ENCODE measurements at places on chromosomes 7 and 10.

GRCh38 chr7:68511281-68511680 is 1087.0 kb upstream of the AUTS2 start:
- DNase-seq: no peak

DNA sequence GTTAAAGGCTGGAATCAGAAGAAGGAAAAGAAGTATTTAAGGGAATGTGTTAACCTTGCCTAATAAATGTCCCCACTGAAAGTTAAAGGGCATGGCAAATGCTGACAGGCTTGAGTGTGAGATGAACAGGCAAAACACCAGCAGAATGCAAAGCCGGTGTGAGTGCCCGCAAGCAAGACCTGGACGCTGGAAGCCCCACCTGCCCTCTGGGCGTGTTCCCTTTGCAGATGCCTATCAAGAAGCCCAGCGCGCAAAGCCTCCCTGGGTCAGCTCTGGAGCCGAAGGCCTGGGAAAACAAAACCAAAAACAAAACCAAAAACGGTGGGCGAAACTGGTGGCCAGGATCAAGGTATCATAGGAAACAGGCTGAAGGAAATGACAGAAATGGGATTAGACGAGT is 200.3 kb downstream of the SFMBT2 start:
- DNase-seq: no peak

- no peak for DNase-seq
Observed at GRCh38 chr7:150900675-150901074, 48.4 kb downstream of the AOC1 start.

- no peak for DNase-seq
Observed at GRCh38 chr10:550665-551372, 138.6 kb downstream of the DIP2C start.

GRCh38 chr10:79380946-79381721 is 33.9 kb downstream of the PPIF start:
- DNase-seq: no peak

- no peak for DNase-seq
Observed at GRCh38 chr10:62244088-62244487, 24.6 kb downstream of the RTKN2 start.

GRCh38 chr10:80487791-80488538 is 33.9 kb downstream of the TSPAN14 start:
- DNase-seq: peak; percentile 78

DNA sequence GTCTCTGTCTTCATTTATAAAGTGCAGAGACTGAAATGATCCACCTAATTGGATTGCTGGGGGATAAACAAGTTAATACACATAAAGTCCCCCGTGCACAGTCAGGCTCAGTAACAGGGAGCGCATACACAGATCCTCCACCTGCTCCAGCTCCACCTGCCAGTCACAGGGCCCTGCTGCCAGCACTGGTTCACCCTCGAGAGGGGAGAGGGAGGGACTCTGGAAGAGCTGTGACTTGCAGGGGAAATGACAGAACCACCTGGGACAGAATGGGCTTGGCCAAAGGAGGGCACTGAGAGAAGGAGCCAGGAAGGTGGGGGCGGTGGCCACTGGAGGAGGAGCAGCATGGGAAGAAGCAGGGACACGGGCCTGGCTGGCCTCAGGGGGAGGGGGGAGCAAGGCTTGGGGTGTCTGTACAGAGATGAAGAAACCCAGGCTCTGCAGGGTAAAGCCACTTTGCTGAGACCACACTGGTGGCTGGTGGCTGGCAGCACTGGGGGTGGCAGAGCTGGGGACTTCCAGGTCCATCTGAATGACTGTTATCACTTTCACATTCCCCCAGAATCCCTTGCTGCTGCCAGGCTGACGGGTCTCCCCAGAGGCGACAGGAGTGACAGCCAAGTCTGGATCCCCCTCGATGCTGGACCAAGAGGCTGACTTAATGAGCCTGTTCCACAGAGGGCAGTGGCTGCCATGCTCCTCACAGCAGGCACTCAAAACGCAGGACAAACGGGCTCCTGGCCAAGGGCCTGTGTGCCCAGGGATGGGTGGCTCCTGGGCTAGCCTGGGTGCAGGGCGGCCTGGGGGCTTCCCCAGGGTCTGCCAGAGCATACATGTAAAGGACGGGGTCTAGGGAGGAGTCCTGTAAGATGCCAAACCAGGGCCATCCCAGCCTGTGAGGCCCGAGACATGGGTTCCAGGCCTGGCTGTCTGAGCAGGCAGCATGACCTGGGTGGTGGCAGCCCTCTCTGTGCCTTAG is 151.1 kb downstream of the SH3PXD2A start:
- DNase-seq: no peak

- DNase-seq: no peak
Observed at GRCh38 chr10:69681436-69681835, 51.4 kb downstream of the FAM241B start.

GRCh38 chr7:134932707-134933370 is 53.5 kb upstream of the AGBL3 start:
- no peak for DNase-seq

- peak; percentile 55 for DNase-seq
Observed at GRCh38 chr10:88830643-88831268, 20.9 kb downstream of the ANKRD22 start.

DNA sequence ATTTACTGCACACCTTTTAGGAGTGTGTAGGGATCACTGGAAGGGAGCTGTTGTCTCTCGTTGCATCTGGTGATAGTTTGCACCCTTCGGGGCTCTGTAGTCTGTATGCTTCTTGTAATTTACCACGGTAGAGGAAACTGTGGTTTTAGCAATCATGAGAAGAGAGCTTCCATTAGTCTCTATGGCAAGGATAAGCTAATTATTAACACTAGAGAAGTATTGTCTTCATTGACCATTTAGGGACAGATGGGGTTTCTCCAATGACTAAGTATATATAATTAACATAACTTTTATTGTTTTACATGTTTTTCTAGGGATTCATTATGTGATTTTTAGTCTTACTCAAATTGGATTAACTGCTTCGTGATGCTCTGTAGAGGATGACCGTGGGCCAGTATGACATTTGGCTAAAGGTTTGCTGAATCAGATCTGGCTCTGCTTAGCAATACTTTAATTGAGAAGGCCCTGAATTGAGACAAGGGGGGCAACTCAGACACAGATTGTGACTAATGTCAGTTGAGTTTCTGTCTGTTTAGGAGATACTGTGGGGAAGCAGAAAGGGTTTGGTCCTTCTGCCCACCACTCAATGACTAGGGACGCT is 8.7 kb downstream of the SLC18A2 start:
- no peak for DNase-seq

GRCh38 chr7:131222171-131222570 is 105.5 kb upstream of the MKLN1 start:
- no peak for DNase-seq

DNA sequence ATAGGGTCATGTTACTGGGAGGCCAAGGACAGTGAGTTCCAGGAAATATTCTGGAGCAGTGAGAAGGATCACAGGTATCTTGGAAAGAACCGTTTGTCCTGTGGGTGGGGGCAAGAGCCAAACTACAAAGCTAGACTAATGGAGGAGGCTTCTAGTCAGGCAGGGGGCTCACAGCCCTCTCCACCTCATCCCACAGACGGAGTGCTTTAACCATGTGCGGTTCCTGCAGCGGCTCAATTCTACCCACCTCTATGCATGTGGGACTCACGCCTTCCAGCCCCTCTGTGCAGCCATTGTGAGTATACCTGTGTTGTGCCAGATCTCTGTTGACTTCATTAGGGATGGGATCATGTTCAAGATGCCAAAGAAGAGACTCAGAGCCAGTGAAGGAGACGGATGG is 8.1 kb downstream of the SEMA4G start:
- no peak for DNase-seq

DNA sequence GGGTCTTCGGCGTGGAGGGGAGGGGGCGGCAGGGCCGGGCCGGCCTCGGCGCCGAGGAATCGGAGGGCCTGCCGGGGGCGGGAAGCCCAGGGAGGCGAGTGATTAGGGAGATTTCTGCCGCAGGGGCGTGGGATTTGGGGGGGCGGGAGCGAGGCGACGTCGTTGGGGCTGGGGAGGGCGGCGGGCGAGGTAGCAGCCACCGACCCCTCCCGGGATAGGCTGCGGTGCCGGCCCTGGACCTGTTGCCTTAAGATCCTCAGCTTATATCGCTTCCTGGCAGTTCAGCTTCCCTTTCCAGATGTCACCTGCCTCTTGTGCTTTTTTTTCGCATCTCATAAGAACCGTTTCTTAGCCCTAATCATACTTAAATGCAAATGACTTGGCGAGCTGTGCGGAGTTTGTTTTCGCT is 655 bp downstream of the LMTK2 start:
- DNase-seq: peak; percentile 11

DNA sequence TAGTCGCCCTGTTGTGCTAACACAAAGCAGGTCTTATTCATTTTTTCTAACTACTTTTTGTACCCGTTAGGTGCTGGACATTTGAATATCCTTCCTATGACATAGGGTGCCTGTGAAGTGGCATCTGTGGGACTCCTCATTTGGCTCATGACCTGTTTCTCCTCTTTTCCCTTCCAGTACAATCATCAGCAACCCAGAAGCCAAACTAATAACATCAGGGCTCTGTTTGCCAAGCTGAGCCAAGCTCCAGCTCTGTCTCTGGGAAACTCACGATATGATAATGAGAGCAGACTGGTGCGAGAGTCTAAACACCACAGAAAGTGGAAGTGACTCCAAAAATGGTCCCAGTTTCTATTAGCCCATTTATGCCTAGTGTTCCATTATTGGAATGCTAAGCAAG is 92.0 kb downstream of the SVIL start:
- DNase-seq: no peak

GRCh38 chr7:41104631-41105030 is 598.3 kb downstream of the INHBA start:
- DNase-seq: no peak

DNA sequence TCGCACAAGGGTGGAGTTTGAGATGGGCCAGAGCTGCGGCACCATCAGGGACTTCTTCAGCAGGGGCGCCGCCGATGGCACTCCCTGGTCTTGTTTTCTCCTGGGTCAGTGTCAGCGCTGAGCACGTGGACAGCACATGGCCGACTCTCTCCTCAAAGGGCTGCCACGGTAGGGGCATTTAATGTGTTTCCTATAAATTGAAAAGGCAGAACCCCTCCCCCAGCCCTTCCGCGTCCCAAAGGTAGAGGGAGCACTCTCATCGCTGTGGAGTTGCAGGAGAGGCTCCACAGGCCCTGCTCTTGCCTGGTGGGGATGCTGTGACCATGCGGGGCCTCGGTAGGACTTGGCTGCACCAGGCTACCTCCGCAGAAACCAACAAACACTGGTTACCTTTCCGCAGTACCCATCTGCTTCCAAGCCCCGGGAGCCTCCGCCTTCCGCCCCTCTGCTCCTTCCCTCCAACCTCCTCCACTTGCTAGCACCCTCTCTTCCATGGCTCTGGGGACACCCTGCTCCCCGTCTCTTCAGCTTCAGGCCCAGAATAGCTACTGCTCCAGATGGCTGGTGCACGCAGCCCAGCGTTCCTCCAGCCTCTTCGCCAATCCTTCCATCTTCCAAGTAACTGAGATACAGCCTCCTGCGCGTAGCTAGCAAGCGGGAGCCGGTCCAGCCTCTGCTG is 166.3 kb upstream of the ADCY1 start:
- DNase-seq: no peak

DNA sequence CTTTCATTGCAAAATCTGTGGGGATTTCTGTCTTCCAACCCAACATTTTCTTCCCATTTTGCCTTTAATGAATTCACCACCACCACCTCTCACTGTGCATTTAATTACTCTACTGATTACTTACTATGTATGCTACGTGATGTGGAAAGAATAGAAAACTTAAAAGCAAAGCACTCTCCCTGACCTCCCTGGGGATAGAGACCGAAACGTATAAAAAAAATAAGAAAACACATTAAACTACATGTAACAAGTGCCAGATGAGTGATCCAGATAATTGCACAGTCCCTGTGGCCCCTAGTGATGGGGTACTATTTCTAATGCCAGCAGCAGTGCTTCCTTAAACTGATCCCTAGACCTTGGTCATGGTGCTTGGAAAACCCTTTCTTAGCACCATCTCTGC is 478.4 kb downstream of the NRG3 start:
- no peak for DNase-seq

DNA sequence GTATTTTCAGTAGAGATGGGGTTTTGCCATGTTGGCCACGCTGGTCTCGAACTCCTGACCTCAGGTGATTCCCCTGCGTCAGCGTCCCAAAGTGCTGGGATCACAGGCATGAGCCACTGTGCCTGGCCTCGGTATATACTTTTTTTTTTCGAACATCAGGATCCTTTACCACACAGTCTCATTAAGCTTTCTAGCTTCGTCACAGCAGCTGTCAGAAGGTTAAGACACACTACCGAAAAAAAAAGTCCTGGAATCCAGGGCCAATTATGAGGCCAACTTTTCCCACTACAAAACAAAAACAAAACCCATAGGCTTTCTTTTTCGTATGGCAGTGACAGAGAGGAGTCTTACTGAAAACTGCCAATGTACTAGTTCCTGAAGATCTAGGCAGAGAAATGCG is 30.7 kb downstream of the ZC3HC1 start:
- no peak for DNase-seq

DNA sequence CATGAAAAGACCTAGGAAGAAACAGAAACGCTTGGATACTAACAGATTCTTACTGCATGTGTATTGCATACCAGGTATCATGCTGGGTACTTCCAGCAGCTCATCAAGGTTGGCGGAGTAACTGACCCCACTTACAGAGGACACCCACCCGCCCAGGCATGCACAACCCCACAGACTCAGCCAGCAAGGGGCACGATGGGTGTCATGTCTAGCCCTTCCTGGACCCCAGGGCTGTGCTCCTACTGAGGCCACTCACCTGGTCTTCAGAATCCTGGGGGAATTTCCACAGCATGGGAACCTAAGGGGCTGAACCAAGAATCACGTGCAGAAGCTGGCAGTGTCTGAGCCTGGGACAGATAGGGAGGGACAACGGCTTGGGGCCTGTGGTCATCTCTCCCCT is 134.1 kb upstream of the ZNF32 start:
- DNase-seq: no peak

DNA sequence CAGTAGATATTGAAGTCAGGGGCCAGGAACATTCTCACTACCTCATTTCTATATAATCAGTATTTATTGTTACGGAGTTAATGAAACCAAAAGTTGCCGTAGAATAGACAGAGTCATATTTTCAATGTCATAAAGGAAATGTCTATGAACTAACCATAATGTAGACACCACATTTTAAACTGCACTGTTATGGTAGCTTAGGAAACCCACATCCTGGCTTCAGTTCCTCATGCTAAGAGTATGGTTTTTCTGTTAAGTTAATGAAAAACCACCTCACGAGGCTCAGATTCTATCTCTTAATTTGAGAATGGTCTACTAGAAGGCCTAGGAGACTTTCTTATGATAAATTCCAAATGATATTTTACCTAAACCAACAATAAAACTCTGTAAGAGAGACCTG is 166.5 kb downstream of the TMEM26 start:
- peak; percentile 64 for DNase-seq

DNA sequence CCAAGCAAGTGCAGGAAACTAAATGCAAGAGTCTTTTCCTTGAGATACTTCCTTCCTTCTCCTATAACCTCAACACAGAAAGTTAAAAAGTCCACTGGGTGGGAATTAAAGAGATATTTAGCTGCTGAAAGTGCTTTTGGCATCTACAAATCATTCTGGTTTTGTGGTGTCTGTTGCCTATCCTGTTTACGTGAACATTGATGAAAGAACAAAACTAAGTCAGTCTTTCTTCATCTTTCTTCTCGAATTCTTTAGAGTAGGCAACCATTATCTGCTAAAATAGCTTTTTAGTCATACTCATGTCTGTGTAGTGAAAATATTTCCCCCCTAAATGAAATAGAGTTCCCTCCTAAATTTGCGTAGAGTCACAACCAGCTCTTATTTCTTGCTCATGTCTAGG is 838.6 kb downstream of the GATA3 start:
- DNase-seq: no peak

- DNase-seq: no peak
Observed at GRCh38 chr10:130969700-130970099, 341.8 kb downstream of the TCERG1L start.

GRCh38 chr7:103797647-103798307 is 191.7 kb downstream of the RELN start:
- DNase-seq: no peak
